HCEC 1CT (cell line): ENCODE measurements at places on chromosomes 4 and X.

GRCh38 chrX:3440981-3441380 lies 94.5 kb upstream of the MXRA5 start:
- no peak for DNase-seq

DNA sequence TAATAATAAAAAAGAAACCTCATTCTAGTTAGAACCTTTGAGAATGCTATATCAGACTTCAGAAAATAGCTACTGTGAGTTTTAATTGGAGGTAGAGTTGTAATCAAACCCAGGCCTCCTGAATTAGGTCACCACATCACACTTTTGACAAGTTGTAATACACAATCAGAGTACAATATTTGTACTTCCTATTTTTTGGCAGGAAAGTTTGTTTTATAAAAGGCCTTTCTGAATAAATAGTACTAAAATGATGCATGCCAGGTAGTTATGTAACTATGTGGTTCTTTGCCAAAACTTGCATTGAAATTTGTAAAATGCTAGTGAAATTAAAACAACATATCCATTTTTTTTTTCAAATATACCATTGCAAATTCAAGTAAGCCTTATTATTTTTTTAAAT lies 26.8 kb downstream of the ADH7 start:
- DNase-seq, result no peak

DNA sequence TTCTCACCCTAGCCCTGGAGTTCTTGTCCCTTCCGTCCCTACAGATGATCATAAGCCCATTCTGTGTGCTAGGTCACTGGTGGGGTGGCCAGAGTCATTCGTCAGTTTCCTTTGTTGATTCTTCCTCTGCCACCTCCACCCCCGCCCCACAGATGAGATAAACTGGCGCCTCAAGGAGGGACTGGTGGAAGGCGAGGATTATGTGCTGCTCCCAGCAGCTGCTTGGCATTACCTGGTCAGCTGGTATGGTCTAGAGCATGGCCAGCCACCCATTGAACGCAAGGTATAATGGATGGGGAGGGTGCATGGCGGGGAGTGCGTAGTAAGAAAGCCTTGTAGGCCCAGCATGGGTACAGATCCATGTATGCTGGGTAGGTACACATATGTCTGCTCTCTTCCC lies 6.4 kb downstream of the USP11 start:
- no peak for DNase-seq

DNA sequence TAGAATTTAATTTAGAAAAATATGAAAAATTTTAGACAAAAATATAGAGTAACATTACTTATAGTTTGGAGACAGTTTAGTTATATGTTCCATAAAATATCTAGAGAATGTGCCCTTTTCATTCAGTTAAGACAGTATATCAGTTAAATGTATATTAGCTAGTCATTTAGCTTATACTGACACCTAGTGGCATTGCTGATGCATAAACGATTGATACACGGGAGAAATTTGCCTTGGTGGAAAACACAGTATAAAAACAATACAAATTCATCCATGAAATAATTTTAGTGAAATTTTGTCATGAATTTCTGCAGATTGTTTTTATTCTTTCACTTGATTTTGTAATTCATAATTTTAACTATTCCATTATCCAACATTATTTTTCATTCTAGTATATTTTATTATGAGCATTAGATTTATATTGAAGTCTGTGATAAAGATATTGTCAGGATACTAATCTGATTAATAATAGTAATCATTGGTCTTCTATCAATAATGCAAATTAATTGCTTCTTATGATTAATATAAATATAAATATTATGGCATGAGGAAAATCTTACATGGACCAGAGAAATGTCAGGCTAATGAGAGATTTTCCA lies 219.0 kb downstream of the TLL1 start:
- DNase-seq, result peak; percentile 39

- no peak for DNase-seq
Observed at GRCh38 chr4:2341911-2342652, 76.4 kb downstream of the ZFYVE28 start.

DNA sequence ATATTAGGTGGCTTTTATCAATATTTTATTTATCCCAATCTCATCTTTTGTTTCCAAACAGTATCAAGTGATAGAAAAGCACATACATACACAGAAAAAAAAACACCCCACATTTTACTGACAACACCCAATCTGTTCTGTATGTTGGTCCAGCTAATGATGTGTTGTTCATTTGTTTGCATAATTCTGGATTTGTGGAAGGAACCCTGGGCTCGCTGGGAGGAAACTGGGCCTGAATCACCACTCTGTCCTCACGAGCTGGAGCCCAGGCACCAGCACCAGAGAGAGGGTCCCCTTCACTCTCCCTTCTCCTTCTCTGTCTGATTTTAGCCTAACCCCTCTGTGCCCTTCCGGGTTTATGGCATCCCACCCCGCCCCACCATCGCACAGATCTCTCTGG lies 79.8 kb downstream of the PSAPL1 start:
- no peak for DNase-seq

- no peak for DNase-seq
Observed at GRCh38 chr4:40972722-40973121, 223.0 kb downstream of the NSUN7 start.

- no peak for DNase-seq
Observed at GRCh38 chr4:165700855-165701254, 172.2 kb upstream of the TLL1 start.

DNA sequence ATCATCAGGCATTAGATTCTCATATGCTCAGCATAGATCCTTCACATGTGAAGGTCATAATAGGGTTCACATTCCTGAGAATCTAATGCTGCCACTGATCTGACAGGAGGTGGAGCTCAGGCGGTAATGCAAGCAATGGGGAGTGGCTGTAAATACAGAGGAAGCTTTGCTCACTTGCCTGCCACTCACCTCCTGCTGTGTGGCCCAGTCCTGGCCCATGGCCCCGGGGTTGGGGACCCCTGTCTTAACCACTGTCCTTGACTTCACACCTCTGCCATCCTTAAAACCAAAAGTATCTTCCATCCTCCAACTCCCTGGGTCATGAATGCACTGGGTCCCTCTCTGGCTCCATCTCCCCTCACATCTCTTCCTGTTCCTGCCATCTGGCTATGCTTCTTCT lies 129.1 kb downstream of the HMX1 start:
- no peak for DNase-seq

- no peak for DNase-seq
Observed at GRCh38 chrX:133437356-133437755, 22.1 kb upstream of the GPC4 start.

- DNase-seq, result no peak
Observed at GRCh38 chr4:140688711-140689598, 67.2 kb downstream of the TBC1D9 start.

DNA sequence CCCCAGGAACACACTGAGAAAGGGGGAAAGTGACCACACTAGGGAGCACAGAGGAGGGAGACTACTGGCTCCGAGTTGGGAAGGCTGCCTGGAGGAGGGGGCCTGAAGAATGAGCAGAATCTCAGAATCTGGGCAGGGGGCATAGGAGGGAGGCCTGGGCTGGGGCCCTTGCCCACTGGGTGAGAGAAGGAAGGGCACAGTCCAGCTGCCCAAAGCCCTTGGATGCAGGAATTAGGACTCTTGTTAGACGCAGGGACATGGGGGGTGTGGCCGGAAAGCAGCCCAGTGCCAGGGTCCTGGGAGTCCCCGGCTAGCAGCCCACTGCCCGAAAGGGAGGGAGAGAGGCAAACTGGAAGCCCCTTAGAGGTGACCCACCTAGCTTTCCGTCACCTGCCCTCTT lies 1.9 kb upstream of the DUSP9 start:
- DNase-seq, result no peak

GRCh38 chrX:121858867-121859647 lies 811.6 kb downstream of the GLUD2 start:
- DNase-seq, result no peak

DNA sequence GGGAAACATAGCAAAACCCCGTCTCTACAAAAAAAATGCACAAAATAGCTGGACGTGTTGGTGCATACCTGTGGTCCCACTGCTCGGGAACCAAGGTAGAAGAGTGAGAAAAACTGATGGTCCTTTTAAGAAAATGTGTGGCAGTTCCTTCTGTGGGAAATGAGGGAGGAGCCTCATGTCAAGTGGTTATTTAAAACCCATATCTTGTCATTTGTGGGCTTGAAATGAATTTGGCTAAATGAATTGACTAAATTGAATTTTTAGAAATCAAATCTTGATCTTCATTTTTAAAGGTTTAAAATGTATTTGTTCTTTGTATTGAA lies 16.2 kb upstream of the LAMP2 start:
- DNase-seq, result no peak

- DNase-seq, result peak; percentile 71
Observed at GRCh38 chrX:34656842-34657725, at the start of gene TMEM47. Gene TMEM47 (minus strand): TSS chrX:34657285. CDS start chrX:34657029, 256 bp downstream.

DNA sequence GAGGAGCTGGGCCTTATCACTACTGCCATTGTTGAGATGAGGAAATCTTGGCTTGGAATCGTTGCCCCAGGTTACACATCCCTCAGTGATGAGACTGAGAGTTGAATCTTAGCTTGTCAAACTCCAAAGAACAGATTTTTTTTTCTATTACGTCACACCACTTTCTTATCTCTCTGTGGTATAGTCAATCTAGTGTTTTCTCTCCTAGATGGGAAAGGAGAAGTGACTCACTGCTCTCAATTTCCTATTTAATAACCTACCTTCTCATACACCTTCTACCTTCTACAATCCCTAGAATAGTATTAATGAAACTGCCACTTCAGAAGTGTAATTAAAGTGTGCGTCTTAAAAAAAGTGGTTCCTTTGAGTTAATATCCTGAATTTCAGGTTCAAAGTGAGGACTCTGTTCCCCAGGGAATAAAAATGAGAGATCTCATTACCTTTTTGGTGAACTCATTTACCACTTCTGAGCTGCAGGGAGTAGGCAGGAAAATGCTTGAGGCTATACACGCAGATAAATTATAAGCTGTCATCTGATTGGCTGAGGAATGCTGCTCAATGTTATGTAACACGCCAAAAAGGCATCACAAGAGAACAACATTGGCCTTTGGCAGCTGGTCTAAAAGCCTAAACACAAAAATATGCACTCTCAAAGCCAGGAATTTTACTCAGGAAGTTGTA lies 59.3 kb downstream of the MAD2L1 start:
- peak; percentile 59 for DNase-seq

DNA sequence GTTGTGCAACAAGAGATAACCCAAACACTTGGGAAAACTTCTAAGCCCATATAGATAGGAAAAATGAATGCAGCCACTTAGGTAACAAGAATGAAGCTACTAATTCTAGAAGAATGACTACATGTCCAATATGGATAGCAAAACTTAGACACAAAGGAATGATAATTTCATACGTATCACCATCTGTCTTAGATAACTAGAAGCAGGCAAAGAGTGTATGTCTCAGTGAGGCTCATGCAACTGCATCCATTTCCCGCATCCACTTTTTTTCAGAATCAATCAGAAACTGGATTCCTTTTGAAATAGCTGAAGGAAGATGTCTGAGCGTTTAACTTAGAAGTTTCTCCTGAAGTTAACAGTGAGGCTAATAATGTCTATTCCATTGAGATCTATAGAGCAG lies 408.7 kb upstream of the PITX2 start:
- no peak for DNase-seq

GRCh38 chr4:114782415-114783214 lies 184.0 kb downstream of the UGT8 start:
- no peak for DNase-seq

DNA sequence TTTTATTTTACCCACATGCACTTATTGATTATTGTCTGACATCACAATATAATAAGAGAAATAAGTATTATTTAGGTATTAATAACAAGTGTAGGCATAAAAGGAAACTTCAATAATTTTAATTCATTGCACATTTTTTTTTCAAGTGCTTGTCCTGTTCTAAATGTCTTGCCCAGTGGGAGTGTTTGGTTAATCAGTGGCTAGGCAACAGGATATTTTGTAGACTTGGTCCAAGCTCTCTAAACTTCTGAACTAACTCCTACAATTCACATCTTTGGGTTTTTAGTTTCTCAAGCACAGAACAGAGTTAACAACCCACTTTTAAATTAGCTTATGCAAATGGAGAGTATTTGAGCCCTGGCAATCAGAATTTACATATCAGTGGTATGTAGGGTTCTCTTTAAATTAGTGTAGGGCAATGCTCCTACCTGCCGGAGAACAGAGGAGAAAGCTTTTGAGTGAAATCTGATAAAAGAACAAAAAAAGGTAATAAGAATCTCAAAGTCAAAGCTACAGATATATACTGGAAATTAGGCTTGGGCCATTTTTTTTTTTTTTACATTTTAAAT lies 353.5 kb downstream of the ADGRL3 start:
- no peak for DNase-seq

- DNase-seq, result no peak
Observed at GRCh38 chr4:110135523-110135922, 62.9 kb downstream of the ELOVL6 start.

DNA sequence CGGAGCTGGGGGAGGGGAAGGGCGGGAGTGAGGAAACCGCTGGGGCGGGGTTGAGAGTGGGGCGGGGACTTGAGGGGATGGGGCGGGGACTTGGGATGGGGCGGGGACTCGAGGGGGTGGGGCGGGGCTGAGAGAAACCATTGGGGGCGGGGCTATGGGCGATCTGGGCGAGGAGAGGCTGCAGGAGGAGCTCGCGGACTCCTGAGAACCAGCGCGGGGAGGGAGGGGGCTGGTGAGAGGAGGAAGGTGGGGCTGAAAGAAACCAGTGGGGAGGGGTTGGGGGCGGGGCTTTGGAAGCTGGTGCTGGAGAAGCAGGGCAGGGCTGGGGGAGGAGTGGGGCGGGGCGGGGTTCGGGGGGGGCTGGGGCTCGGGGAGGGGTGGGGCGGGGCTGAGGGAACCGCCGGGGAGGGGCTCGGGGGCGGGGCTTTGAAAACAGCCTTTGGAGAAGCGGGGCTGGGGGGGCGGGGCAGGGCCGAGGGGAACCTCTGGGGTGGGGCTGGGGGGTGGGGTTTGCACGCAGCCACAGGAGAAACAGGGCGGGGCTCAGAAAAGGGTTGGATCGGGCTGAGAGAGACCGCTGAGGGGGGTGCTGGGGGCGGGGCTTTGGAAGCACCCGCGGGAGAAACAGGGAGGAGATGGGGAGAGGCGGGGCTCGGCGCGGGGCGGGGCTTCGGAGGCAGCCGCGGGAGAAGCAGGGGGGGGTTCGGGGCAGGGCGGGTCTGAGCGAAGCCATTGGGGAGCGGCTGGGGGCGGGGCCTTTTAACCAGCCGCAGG lies 777 bp upstream of the EOLA2 start:
- DNase-seq, result peak; percentile 85

DNA sequence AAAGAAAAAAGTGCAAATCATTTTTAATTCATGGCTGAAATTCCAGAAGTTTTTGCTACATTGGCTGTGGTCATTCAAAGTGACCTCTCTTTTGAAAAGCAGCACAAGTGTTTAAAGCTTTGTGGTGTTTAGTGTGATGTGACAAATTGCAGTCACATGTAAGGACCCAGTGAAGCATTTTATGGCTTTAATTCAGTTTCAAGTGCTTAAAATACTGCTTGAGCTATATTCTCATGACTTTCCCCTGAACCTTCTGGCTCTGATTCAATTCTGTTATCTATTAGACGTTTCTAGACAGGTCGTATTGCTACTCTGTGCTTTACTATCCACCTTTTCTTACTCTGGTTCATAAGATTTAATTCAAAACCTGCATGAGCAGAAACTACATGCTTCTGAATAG lies 105.8 kb downstream of the FAT4 start:
- DNase-seq, result no peak

GRCh38 chrX:22629105-22629725 lies 356.5 kb downstream of the CBLL2 start:
- peak; percentile 43 for DNase-seq

- no peak for DNase-seq
Observed at GRCh38 chrX:94662689-94663088, 988.7 kb downstream of the FAM133A start.

- no peak for DNase-seq
Observed at GRCh38 chrX:8988446-8988845, 45.5 kb downstream of the FAM9B start.

GRCh38 chr4:142846729-142847596 lies 862 bp upstream of the INPP4B start:
- no peak for DNase-seq
